ENCODE measurements at places on chromosomes 2 and 18.

DNA sequence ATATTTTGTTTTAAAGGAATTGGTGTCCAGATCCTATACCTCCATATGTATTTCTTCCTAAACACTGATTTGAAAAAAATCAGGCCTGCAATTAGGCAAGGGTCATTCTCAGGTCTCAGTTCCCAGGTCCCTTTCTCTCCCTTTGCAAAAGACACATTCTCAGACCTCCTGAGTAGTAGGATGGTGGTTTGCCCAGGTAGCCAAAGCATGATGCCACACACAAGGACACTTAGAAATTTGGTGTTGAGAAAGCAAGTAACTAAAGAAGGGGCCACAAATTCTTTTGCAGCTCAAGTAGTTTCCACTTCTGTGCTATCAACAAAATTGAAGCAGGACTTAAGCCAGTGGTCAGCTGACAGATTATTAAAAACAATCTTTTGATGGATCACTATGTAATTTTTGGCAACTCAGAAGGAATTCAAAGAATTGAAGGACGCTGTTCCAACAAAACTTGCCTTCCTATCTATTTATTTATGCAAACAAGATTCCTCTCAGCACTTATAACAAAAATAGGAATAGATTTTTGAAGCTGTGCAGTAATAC, 6.6 kb upstream of the MYO5B start:
- no peak for DNase-seq

GRCh38 chr2:176471949-176472348, 202.7 kb downstream of the MTX2 start:
- DNase-seq, result no peak

DNA sequence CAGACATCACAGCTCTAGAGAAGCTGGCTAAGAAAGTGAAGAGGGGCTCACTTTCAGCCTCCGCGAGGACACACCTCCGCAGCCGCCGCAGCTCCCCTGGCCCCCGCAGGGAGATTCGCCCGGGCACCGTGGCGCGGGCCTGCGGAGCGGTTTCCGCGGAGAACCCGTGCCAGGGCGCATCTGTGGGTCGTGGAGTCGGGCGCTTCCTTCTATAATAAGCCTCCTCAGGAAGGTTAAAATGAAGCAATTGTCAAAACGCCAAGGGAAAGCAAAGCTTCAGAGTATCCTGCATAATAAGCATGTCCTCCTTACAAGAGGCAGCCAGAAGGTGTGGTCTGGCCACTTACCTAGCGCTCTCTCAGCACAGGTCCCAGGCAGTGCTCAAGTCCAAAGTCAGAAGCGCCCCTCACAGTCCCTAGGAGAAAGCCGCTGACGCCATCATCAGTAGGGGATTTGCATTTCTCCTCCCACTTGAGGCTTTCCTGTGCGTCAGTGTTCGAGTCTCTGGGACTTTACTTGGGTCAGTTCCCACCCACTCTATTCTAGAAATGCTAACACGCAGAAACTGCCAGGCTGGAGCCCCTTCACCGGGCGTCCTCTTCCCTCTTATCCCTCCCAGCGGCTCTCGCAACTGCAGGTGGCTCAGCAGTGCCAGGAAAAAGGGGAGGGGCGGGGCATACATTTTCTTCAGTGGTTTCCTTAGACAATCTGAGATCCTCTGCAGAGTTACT, at the start of gene STAT4:
Gene STAT4, minus strand, starts transcription at position 395 of the 731 bp plus-strand sequence. CDS start 2,791 bp downstream, outside the sequence.
- no peak for DNase-seq

DNA sequence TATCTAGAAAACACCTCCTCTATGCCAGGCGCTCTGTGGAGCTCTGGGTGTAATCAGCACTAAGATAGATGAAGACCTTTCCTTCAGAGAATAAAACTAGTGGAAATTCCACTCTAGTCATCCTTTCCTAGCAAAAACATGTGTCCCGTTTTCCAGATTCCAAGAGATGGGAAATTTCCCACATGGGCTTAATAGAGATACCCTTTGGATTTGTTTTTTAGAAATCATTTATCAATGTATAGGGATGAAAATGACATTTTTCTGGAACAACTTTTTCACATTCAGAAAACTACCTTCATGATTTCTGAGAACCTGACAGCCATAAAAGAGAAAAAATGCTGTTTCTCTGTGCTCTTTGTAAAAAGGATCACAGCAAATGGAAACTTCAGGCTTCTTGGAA, 152.1 kb downstream of the NCKAP5 start:
- DNase-seq, result no peak

DNA sequence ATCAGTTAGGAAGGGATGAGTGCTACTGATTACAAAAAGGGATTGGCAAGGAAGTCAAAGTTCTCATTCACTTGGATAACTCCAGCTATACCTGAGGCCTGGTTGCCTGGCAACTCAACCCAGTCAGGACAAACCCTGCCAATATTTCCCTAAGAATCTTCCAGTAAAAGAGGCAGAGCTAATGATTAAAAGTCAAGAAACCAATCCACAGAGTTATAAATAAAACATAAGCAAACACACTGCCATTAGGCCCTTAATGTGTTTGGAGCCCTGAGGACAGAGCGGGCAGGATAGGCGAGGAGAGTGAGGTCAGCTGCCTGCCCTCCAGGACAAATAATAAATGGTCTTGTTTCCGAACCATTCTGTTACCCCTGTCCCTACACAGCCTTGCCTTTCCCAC, 215.6 kb upstream of the NABP1 start:
- no peak for DNase-seq

GRCh38 chr2:141565597-141565996, 565.2 kb downstream of the LRP1B start:
- DNase-seq, result no peak
